Left renal pelvis (tissue), 4 donors: ENCODE measurements at places on chromosomes 4 and X. TPM values are rescaled to one million over a fixed set of nuclear protein-coding genes. Genes with fewer than 3 reads are reported as not detected.

Gene SLC2A9
- 9.6 TPM for polyA plus RNA-seq

Gene RBM46
- polyA plus RNA-seq, result 0.09 TPM

Gene TNMD
- polyA plus RNA-seq, result 3.9 TPM

Gene DGKK
- polyA plus RNA-seq, result 11.7 TPM

Gene IL13RA2
- 1.0 TPM for polyA plus RNA-seq

Gene PRSS12
- polyA plus RNA-seq, result 20.9 TPM

GRCh38 chrX:153665726-153666306, 7.8 kb downstream of the PNCK start:
- no peak for DNase-seq

- no peak for DNase-seq
These were observed 432.0 kb upstream of the FAM241A start for GRCh38 chr4:111713276-111713675.

DNA sequence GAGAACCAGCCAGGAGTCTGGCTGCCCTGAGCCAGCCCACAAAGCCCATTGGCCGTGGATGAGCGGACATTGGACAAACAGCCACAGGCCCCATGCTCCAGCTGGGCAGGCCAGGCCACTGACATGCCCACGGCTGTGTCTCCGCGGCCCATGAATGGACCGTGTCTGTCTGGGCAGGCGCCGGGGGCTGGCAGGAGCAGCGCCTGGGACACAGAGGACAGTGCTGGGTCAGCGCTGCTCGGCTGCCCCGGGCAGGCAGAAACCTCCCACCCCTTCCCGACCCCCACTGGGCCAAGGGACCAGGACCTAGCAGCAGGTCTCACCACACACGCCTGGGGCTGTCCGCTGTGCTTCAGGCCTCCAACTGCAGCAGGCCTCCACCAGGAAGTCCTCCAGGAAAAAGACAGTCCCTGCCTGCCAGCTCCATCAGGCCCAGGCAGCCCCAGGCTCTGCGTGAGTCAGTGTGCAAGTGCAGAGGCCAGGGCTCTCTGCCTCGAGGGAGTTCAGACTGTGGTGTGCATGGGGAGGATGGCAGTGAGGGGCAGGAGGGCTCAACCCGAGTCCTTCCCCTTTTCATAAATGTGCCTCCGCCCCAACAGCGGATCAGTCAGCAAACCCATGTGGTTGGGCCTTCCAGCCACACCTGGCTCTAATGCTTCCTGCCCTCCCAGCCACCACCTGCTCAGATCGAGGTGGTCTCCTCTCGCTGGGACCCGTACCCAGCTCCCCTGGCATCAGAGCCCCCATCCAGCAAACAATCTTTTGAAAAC, 17.2 kb upstream of the FGFR3 start:
- no peak for DNase-seq

DNA sequence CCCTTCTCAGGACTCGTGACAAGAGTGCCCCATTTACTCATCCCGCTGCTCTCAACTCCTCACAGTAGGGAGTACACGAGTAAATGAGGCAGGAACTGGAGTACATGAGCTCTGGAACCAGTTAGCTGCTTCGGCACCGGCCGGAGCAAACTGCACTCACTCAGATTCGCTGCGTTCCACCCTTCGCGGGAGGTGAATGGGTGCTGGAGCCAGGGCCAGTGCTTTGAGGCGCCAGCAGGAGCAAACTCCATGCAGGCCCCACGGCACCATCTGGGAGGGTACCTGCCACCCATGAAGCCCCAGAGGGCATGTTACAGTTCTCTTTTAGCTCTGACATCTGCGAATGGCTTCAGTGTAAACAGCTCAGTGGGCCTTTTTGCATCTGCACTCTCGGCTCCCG, 315.5 kb upstream of the GK2 start:
- no peak for DNase-seq
